ENCODE measurements at places on chromosomes 6 and 20. TPM values are rescaled to one million over a fixed set of nuclear protein-coding genes. Genes with fewer than 3 reads are reported as not detected.

Gene RSPH3
- 0.59 TPM for total RNA-seq

Gene CRISP3
- not detected for total RNA-seq

Gene LY6G6D
- not detected for total RNA-seq

Gene BHLHE23
- not detected for total RNA-seq

Gene OXT
- 1.6 TPM for total RNA-seq

Gene PROCR
- total RNA-seq = 0.61 TPM

Gene HSPA1L
- 1.8 TPM for total RNA-seq
